ENCODE measurements at places on chromosomes 4 and X.

- no peak for DNase-seq
These were observed 22.9 kb upstream of the USP53 start for GRCh38 chr4:119189638-119190037.

- DNase-seq, result no peak
These were observed 295.0 kb upstream of the NR3C2 start for GRCh38 chr4:148737061-148737770.

DNA sequence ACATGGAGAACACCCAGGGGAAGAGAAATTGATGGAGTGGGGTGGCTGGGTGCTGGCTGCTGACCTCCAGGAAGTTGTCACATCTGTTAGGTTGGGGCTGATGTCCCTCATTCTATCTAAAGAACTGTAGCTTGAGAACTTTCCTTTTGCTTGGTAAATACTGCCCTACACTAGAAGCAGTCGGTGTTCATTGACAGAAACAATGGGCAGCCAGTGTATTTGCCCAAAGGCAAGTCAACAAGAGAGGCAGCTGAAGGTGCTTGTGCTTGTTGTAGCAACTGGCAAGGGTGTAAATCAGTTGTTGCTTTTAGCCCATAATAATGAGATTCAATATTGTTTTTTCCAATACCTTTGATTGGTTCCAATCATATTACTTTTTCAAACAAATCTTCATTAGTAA lies 956 bp downstream of the TMEM154 start:
- no peak for DNase-seq

DNA sequence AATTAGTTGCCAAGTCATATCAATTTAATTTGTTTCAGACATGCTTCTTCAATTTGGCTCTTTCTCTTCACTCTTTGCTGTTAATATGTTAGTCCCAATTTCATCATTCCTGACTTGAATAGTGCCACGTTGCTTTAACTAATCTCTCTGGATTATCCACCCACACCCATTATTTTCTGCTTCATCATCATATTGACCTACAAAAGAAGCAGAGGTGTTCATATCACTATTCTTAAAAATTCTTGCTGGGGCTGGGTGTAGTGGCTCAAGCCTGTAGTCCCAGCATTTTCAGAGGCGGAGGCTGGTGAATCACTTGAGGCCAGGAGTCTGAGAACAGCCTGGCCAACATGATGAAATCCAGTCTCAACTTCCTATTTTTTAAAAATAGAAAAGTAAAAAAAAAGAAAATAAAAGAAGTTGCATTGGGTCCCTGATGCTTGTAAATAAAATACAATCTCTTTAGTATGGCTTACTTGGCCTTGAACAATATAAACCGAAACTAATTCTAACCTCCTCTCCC lies 65.7 kb upstream of the KCNIP4 start:
- no peak for DNase-seq

DNA sequence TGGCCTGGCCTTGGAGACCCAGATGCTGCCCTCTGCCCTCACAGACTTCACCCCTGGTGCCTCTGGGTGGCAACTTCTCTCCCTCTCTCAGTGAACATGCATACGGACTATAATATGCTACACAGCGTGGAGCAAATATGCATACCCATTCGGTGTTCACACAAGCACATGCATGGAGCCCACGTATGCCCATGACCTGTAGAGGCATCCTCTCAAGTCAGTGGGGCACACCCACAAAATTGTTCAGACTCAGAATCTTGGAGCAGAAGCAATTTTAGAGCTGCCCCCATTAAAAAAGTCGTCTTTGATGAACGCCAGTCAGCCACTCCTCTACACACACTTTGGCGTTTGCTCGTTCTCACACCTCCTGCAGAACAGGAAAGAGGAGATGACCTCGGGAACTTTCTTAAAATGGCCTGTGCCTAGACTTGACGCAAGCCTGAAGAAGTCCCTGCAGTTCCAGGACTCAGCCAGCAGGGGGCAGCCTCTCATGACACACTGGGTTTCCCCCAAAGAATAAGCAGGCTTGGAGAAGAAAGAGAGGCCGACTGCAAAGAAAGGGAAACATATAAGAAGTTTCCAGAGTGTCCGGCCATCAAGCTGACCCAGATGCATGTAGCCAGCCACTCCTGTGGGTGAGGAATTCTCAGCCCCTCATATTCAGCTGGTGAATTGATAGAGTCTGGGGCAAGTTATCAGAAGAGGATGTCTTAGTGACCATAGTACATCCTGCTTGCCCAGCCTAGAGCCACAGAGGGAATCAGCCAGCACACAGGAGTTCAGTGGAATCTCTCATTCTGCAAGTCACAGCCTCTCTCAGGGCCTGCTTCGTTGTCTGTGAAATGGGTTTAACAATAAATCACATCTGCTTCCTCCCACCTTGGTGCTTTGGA lies 17.3 kb downstream of the APLN start:
- peak; percentile 73 for DNase-seq

- DNase-seq, result no peak
These were observed 12.0 kb downstream of the DKC1 start for GRCh38 chrX:154774622-154775021.

DNA sequence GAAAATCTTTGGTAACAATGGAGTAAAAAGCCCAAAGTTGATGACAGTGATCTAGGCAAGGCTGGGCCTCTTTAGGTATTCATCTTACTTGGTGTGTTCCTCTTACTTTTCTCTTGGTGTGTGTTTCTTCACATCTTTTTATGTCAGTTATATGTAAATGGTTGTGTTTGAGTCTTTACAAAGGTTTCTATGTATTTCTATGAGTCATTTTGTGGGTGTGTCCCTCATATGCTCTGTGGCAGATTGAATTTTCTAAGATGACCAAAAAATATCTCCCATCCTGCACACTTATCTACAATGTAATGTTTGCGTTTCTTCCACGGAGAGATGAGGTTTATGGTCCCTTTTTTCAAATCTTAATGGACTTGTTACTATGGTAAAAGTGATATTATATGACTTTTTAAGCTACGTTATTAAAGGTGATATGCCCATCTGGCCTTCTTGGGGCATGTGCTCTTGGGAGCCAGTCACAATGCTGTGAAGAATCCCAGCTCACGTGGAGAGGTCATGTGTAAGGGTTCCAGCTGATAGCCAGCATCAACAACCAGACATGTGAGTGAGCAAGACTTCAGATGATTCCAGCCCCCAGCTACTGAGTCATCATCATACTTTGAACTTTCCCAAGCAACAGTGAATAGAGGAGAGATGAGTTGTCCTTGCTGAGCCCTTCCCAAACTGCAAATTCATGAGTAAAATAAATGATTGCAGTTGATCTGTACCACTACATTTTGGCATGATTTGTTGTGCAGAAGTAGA lies 126.9 kb downstream of the CBLL2 start:
- no peak for DNase-seq

DNA sequence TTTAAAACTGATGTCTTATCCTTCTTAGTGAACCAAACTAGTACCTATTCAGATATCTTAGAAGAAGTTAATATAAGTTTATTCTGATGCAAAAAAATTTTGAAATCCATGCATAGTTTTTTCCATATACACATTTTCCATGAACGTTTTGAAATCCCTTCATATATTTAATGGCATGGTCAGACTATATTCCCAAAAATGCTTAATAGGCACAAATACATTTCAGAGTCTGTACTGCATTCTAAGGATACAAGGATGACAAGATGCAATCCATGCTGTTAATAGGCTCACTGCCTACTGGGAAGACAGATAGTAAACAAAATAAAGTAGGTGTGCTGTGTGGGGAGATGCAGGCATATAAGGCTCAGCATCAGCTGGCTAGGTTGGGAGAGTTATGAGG lies 33.2 kb downstream of the PROM1 start:
- DNase-seq, result no peak

- no peak for DNase-seq
These were observed 43.0 kb upstream of the ARHGAP24 start for GRCh38 chr4:85431881-85432485.

- no peak for DNase-seq
These were observed 17.0 kb downstream of the RBMX2 start for GRCh38 chrX:130418740-130419139.

DNA sequence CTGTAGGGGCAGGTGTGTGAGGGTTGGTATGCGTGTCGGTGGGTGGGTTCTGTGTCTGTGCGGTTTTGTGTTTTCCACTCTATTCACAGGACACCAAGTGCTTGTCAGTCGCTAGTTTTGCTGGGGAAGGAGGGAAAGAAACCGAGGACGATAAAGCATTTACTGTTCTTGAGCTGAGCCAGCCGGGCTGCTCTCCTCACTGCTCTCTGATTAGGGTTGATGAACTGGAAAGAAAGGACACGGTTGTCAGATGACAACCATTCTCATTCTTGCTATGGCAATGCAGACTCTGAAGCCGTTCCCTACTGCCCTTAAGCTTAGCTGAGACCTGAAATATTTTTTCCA lies 832 bp downstream of the EGFL6 start:
- no peak for DNase-seq

GRCh38 chrX:109936598-109936997 lies 66.3 kb upstream of the TMEM164 start:
- no peak for DNase-seq

GRCh38 chrX:129979207-129979920 lies 3.1 kb upstream of the BCORL1 start:
- DNase-seq, result no peak

DNA sequence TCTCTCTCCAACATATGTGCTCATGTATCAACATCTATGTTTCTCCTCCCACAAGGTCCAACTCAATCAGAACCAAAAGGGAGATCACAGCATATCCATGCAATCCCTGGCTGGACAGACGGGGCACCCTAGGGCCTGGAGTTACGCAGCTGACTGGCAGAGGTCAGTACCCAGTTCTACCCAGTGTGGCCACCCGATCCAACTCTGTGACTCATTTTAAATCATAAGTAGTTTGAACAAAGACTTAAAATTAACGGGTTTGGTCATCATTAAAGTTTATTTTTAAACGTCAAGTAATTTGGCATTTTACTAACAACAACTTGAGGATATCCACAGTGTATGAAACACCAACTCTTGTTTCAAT lies 59.5 kb downstream of the APBB2 start:
- DNase-seq, result no peak

GRCh38 chrX:112863850-112864249 lies 23.2 kb upstream of the AMOT start:
- DNase-seq, result no peak

GRCh38 chr4:85986266-85986665 lies 373.6 kb downstream of the MAPK10 start:
- no peak for DNase-seq

- DNase-seq, result no peak
These were observed 90.4 kb downstream of the SLC16A2 start for GRCh38 chrX:74511704-74512103.

GRCh38 chrX:21745756-21746155 lies 12.2 kb downstream of the SMPX start:
- DNase-seq, result peak; percentile 33

GRCh38 chr4:73127839-73128453 lies 58.4 kb upstream of the COX18 start:
- DNase-seq, result peak; percentile 4

DNA sequence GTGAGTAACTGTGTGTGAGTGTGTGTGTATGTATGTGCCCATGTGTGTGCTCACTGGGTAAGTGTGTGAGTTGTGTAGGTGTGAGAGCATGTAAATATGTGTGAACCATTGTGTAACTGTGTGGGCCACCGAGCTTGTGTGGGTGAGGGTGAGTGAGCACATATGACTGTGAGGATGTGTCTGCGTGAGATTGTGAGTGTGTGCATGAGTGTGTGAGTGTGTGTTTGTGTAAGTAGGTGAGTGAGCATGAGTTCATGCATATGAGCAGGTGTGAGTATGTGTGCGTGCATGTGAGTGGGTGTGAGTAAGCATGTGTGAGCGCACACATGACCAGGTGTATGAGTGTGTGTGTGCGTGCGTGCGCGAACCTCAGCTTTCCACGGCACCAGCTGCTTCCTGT lies 1.4 kb upstream of the ATP2B3 start:
- DNase-seq, result no peak

DNA sequence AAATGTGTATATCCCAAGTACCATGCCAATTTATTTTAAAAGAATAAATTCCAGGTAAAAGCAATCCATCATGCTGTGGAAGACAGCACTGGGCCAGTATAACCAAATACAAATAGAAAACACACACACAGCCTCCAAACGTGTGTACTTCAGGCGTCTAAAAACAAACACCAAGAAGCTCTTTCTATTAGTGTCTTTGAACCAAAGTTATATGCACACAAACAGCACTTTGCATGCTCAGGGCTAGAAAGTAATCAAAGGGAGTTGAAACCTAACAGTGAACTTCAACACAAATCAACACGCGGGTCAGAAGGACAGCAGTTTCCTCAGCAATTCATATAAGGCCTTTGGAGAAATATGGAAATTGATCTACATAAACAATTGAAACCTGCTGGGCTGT lies 15.4 kb downstream of the GASK1B start:
- DNase-seq, result no peak

GRCh38 chrX:24117258-24117657 lies 32.3 kb upstream of the ZFX start:
- no peak for DNase-seq

Measured in CD4-positive, alpha-beta T cell treated with Interleukin-2 at 100 ng/mL for 4 hours (primary cell).